H4 (cell line): ENCODE measurements at places on chromosomes 3 and 15. TPM values are rescaled to one million over a fixed set of nuclear protein-coding genes. Genes with fewer than 3 reads are reported as not detected.

GRCh38 chr3:13706451-13706850 lies 157.5 kb downstream of the FBLN2 start:
- no peak for DNase-seq

DNA sequence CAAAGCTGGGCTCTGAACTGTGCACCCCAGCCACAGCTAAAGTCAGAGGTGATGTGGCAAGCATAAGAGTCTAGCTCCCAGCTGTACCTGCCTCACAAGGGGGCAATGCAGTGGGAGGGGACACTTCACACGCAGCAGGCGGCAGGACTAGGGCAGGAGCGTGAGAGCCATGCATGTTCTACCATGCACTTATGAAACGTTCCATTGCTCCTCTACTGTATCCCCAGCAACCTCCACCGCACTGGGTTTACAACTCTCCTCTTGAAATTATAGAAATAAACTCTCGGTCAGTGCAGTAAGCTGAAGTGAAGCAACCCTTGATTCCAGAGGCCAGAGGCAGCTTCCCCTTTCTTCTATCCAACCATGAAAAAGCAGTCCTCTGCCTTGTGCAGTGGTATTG lies 298.6 kb upstream of the STT3B start:
- DNase-seq = no peak

DNA sequence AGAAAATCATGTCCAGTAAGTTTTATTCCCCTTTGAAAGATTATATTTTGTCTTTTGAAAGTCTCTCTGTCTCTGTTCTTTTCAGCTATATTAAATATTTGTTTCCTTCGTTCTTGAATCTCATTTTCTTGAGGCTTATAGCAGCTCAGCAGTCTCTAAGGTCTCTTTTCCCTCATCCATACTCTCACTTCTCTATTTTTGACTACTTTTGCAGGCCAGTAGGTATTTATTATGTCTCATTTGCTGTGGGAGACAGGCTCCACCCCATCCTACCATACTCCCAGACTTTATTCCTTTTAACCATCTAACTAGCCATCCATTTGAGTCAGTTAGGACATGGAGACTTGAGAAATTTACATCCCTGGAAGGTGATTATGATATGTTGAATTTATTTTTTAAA lies 71.0 kb downstream of the FILIP1L start:
- no peak for DNase-seq

DNA sequence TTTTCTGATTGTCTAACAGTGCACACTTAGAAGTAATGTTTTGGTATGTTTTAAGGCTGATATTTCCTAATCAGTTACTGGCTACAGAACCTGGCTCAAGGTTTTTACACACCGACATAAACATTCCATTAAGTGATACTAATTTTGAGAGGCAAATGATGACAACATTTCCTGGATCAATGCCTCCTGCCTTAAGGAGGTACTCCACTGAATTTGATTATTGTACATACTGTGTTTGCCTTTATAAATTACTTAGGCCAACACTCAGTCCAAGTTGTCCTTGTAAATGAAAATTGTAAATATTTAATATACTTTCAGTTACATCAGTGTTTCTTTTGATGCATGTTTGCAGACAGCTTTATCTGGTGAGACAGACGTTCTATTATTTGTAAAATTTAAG lies 24.2 kb upstream of the LXN start:
- DNase-seq = no peak

DNA sequence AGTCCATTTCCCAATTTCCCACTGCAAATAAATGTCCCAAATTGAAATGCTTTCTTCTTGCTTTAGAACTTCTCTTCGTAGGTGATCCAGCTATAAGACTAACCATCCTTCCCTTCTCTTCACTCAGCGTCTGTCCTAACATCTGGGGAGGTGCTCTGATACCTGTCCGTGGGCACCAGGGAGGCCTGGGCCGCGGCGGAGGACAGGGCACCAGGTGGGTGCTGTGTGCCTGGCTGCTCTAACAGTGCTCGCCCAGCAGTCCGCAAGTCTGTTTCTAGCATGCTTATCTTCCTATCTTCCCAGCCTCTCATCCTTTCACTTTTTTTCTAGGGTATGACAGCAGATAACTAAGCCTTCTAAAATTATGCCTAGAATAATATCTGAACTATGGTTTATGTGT lies 37.3 kb downstream of the NKIRAS1 start:
- DNase-seq = no peak

DNA sequence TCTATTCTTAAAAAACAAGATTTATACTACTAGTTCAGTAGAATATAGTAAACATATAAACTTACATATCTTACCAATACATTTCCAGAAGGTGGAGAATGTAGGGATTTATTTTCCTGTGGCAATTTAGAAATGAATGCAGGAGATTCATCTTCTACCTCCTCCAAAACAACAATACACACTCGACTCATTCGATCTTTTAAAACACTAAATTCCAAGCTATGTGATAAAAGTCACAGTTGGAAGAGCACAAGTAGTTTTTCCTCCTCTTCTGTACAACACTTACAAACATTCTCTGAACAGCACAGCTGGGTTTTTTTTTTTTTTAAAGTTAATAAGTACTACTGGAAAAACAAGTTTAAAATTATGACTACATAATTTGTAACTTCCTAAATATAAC lies 1.4 kb downstream of the ANKRD28 start:
- no peak for DNase-seq

DNA sequence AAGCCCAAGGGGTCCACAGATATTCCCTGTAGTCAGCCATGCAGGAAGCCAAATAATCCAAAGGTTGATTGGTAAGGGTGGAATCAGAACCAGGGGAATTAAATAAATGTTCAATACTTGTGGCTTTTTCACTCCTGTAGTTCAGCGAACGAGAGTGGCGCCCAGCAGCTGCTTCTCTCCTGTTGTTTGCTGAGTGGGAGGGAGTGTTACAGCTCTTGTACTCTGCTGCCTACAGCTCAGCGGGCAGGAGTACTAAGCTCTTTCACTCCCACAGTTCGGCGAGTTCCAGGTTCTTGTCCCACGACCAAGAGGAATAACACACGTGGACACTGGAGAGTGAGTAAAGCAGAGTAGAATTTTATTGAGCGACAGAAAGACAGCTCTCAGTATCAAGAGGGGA lies 105.9 kb downstream of the MOBP start:
- DNase-seq = no peak

- DNase-seq = no peak
These were observed 74.8 kb downstream of the PPM1L start for GRCh38 chr3:160830796-160831195.

- no peak for DNase-seq
These were observed 46.2 kb downstream of the KBTBD8 start for GRCh38 chr3:67044295-67044694.

PTH1R gene
- 0.43 TPM in 1 of 2 replicates, not detected in the other for total RNA-seq

SYNM gene
- 6.6 and 8.0 TPM in 2 replicates for total RNA-seq

EBLN2 gene
- 0.04 and 0.76 TPM in 2 replicates for total RNA-seq

TMIE gene
- total RNA-seq = not detected in 2 replicates

CD200R1 gene
- 0.31 TPM in 1 of 2 replicates, not detected in the other for total RNA-seq

PRSS50 gene
- total RNA-seq = not detected in 2 replicates

MUSTN1 gene
- not detected in 2 replicates for total RNA-seq

CPNE9 gene
- 0.31 TPM in 1 of 2 replicates, not detected in the other for total RNA-seq

CFAP92 gene
- 0.06 and 0.50 TPM in 2 replicates for total RNA-seq

MORC1 gene
- total RNA-seq = 0.04 and 0.10 TPM in 2 replicates
